ENCODE measurements at places on chromosomes 4 and X.

DNA sequence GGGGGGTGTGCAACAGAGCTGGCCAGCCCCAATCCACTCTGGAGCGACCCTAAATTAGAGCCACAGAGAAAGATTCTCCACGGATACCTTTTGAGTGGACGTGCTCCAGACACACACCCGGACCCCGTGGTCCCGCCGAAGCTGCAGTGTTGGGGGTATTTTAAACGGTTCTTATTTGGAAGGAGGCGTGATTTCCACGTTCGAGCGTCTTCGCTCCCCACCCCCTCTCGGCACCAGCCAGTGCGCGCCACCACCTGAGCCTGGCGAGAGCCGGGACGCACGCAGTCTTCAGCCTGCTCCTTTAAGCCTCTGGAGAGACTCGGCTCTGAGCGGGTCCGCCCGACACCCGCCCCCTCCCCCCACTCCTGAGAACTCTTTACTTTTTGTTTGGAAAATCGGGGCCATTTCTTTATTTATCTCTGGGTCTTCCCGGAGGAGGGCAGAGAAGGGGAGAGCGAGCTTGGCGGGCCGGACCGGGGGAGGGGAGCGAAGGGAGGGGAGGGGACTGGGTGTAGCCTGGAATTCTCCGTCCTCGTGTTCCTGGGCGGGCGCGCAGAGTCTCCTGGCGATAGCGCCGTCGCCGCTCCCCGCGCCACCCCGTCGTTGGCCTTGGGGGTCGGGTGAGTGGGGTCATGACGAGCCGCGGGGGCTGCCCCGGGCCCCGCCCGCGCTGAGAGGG lies 668 bp upstream of the PTCHD1 start:
- no peak for DNase-seq

GRCh38 chr4:43379016-43379415 lies 486.5 kb downstream of the GRXCR1 start:
- no peak for DNase-seq

DNA sequence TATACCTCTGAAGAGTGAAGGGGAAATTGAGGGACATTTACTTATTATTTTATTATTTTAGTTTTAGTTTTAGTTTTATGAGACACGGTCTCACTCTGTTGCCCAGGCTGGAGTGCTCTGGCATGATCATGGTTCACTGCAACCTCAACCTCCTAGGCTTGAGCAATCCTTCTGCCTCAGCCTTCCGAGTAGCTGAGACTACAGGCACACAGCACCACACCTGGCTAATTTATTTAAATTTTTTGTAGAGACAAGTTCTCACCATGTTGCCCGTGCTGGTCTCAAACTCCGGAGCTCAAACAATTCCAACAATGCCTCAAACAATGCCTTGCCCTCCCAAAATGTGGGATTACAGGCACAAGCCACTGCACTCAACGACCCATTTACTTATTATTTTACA lies 68.4 kb upstream of the BMP2K start:
- DNase-seq, result no peak

GRCh38 chr4:32042486-32043247 lies 1322.5 kb downstream of the PCDH7 start:
- no peak for DNase-seq

- DNase-seq, result no peak
Observed at GRCh38 chrX:131565909-131566308, 22.0 kb downstream of the OR13H1 start.

DNA sequence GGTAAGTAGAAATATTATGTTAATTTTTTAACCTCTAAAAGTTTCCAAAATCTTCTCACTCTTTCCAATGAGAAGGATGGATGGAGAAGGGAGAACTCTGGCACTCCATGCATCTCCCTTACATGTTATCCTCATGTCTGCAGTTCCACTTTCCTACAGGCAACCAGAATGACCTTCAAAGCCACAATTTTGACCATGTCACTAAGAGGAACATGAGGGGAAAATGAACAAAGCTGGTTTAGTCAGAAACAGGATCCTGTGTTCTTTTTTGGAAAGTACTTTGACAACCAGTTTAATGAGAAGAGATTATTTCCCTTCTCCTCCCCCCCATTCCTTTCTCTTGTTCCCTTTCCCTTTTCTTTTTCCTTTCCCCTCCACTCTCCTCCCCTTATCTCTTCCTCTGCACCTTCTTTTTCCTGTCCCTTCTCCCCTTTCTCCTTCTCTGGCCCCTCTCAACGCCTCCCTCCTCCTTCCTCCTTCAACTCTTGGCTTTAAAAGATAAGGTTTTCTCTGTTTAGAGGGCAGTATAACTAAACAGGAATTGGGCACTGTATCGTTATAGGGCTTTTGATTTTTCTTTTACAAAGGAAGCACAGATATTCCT lies 42.5 kb downstream of the DTHD1 start:
- no peak for DNase-seq

DNA sequence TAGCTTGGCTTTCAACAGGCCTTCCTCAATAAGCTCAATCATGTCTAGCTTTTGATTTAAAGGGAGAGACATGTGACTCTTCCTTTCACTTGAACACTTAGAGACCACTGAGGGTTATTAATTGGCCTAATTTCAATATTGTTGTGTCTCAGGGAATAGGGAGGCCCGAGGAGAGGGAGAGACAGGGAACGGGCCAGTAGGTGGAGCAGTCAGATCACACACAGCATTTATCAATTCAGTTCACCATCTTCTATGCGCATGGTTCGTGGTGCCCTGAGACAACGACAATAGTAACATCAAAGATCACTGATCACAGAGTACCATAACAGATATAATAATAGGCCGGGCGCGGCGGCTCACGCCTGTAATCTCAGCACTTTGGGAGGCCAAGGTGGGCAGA lies 17.8 kb downstream of the ZNF81 start:
- peak; percentile 11 for DNase-seq

DNA sequence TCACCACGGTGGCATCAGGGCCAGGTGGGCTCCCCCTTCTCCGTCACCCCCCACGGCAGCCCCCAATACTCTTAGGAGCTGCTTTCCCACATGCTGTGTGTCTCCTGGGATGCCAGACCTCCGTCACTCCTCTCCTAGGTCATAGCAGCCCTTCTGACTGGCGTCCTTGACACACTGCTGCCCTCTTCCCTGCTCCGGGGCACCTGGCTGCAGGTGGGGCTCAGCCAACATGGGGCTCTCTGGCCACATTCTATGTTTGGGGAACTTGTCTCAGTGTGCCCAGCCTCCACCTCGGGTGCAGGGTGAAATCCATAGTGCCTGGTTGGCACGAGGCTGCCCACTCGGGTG lies 13.8 kb downstream of the TMEM175 start:
- DNase-seq, result no peak

DNA sequence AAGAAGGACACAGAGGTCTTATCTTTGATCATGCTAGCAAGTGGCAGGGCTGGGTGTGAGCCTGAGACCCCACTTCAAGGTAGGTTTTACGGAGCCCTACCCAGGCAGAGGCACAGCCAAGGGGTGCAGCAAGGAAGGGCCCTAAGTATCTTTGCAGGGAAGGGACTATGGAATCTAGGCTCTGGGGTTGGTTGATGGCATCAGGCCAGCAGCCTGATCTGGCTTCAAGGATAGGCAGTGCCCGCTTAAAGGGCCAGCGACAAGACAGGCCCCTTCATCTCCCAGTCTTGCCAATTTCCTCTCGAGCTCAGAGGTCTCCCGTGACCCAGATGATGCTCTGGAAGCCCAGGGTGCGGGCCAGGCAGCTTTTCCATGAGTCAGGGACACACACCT lies 5.8 kb downstream of the ABLIM2 start:
- no peak for DNase-seq

DNA sequence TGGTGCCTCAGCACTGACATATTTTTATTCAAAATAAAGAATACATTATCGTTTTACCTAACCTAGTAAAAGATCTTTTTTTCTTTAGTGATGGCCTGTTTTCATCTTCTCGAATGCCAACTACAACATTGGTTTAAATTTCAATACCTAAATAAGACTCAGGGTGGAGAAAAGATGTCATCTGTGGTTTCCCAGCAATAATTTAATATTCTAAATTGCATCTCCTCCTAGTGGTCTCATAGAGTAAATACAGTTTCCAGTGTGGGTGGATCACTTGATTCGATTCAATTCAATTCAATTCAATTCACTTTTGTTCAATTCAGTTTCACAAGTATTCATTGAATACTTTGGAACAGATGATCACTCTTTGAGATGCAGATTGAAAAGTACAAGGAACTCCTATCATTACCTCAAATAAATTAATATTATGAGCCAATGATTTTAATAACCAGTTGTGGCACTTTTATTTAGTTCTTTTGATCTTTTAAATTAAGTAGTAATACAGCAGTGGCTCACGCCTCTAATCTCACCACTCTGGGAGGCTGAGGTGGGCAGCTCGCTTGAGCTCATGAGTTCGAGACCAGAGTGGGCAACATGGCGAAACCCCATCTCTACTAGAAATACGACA lies 427.2 kb downstream of the FAT4 start:
- DNase-seq, result no peak
